Activated T-cell treated with anti-CD3 and anti-CD28 coated beads for 24 hours (primary cell): ENCODE measurements at places on chromosomes 4 and X.

GRCh38 chrX:42149281-42149680 is 225.9 kb upstream of the CASK start:
- no peak for DNase-seq

- DNase-seq, result no peak
These were observed 1082.2 kb downstream of the C4orf33 start for GRCh38 chr4:130178106-130178505.

DNA sequence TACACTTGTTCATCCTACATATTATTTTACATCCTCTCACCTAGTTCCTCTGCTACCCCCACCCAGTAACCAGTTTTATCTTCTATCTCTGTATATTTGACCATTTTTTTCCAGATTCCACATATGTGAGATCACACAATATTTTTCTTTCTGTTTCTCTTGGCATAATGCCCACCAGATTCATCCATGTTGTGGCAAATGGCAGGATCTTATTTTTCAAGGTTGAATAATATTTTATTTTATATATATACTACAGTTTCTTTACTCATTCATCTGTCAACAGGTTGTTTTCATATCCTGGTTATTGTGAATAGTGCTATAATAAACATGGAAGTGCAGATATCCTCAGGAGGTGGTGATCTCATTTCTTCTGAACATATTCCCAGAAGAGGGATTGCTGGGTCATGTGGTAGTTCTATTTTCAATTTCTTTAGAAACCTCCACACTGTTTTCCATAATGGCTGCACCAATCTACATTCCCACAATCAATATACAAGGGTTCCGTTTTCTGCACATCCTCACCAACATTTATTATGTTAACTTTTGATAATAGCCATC is 48.2 kb downstream of the THAP9 start:
- DNase-seq, result no peak

DNA sequence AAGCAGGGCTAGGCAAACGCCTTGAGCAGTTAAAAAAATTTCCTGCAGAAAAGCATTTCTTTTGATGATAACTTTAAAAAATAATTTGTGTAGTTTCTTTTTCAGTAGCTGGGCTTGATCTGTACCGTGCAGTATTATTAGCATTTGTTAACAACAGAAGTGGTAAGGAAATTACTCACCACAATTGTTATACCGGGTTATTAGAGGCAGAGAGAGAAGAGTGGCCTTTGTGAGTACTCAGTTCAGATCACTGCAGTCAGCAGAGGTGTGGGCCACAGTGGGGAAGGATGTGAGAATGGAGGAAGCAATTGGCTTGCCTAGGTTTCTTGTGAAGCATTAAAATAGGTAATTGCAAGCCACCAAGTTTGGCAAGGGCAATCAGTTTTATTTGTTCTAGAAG is 14.3 kb upstream of the IL21 start:
- DNase-seq, result no peak

DNA sequence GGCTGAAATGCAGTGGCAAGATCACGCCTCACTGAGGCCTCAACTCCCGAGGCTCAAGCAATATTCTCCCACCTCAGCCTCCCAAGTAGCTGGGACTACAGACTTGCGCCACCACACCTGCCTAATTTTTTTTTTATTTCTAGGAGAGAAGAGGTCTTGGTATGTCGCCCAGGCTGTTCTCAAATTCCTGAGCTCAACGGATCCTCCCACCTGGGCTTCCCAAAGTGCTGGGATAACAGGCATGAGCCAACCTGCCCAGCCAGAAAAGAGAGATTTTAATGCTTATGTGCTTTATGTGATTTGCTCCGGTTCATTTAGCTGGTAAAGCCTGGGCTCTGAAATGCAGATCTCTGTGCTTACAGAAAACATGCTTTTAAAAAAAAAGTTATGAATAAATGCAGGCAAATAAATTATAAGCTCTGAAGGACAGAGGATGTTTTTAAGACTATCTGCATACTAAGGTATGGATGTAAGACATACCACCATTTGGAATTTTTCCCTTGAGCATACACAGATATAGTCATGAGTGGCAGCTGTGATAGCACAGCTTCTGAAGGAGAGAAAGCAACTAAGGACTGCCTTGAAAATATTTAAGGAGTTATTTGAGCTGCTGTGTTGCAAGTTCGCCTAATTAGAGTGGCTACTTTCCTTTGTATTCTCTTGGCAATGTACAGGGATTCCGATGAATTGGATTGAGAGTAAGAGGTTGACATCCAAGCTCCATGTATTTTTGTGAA is 13.8 kb downstream of the GUCY1B1 start:
- DNase-seq, result no peak

GRCh38 chr4:13701937-13702446 is 74.5 kb upstream of the BOD1L1 start:
- DNase-seq, result no peak

GRCh38 chr4:188691811-188692210 is 552.6 kb downstream of the TRIML1 start:
- no peak for DNase-seq

DNA sequence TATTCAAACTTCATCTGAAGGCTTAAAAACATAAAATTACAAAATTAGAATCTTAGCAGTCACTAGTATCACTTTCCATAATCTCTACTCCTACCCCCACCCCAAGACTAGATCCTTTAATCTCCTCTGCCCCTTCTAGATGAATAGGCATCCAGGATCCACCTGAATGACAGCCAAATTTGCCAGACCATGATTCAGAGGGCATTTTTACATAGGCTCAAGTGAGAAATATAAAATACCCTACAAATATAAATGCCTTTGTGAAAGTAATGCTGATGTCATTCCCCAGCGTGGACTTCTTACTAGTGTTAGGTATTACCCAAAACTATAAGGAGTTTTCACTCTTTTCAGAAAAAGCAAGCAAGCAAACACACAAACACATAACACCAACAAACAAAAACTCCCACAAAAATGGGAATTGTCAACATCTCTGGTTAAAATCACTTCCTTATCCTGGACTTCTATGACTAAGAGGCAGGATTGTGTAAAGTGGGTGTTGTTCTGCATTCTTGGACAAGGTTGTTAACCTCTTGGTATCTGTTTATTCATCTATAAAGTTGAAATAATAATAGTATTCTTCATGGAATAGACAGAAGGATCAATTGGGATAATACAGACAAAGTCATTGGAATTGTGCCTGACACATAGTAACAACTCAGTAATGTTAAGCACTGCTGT is 51.3 kb upstream of the TMPRSS11F start:
- no peak for DNase-seq

- DNase-seq, result no peak
These were observed 285.5 kb upstream of the ANKRD50 start for GRCh38 chr4:124997991-124998390.

GRCh38 chr4:106132045-106132444 is 184.0 kb downstream of the TBCK start:
- no peak for DNase-seq

GRCh38 chr4:131001371-131001770 is 1905.4 kb downstream of the C4orf33 start:
- no peak for DNase-seq

- DNase-seq, result no peak
These were observed 592.0 kb downstream of the IQCM start for GRCh38 chr4:149223659-149224058.

- DNase-seq, result no peak
These were observed 377.9 kb downstream of the FAM133A start for GRCh38 chrX:94051926-94052325.

DNA sequence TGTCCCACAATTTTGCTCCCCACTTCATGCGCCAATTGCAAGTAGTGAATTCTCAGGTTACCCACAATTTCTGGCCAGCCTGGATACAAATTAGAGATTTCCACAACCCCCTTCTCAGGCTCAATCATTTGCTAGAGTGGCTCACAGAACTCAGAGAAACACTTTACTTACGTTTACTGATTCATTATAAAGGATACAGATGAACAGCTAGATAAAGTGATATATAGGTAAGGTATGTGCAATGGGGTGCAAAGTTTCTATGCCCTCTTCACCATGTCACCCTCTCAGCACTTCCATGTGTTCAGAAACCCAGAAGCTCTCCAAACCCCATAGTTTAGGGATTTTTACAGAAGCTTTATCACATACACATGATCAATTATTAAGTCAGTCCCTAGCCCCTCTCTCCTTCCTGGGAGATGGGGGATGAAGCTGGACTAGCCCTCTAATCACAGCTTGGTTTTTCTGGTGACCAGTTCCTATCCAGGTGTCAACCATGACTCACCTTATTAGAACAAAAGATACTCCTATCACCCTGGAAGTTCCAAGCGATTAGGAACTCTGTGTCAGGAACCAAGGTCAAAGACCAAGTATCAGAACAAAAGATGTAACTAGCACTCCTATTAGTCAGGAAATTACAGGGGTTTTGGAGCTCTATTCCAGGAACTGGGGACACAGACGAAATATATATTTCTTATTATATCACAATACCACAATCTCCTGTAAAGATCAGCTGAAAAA is 33.5 kb upstream of the PRRG1 start:
- DNase-seq, result no peak

GRCh38 chr4:183073838-183074145 is 25.3 kb upstream of the WWC2 start:
- no peak for DNase-seq

DNA sequence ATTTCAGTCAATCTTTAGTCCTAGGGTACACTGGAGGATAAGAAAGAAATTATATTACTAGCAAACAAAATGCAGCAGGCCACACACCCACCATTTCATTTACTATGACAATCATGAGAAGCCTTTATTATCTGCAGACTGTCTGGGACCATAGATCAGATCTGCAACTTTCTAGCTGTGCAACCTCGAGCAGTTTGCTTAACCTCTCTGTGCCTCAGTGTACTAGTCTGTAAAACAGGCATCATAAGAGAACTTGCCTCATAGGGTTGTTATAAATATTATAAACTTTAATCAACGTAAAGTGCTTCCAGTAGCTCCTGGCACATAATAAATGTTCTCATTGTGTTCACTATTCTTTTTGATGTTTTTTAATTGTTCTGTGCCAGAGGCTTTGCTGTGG is 128.2 kb upstream of the C1QTNF7 start:
- no peak for DNase-seq

GRCh38 chr4:38858097-38858420 is 1.4 kb upstream of the TLR6 start:
- DNase-seq, result no peak

DNA sequence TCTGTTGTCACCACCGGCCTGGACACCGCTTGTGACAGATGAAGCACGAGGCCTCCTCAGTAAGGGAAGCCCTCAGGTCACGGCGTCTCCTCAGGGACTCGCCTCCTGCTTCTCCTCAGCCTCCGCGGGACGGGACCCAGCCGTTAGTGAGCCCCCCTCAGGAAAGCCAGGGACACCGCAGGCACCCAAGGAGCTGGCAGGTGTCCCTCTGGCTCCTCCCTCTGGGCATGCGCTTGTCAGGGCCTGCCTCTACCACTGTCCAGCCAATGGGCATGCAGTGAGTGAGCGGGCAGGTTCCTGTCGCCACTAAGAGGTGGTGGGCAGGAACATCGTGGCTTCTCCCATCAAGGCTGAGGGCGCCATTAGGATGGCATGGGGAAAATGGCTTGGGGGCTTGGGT is 23.5 kb upstream of the CT55 start:
- DNase-seq, result no peak

DNA sequence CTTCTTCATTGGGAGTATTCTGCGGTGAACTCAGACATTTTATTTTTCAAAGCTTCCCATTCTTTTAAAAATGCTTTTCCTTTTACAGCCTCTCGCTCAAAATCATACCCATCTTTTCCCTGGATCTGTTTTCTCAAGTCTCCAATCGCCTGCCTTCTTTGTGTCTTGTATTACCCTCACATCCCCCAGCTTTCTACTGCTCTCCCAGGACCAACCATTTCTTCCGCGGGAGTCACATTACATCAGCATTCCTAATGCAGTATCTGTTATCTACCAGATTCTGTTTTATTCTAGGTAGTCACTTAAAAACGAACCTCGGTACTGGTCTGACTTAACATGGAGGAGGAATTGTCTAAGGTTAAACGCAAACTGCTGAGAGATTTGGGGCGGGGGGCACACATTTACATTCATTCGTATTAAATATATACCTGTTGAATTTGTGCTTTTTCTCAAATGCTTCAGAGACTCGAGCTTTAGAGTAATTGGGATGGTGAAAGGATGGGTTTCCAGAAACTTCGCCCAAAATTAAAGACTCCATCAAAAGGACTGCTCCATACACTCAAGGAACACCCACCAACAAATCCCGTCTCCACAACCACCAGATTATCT is 493 bp upstream of the UCHL1 start:
- no peak for DNase-seq

DNA sequence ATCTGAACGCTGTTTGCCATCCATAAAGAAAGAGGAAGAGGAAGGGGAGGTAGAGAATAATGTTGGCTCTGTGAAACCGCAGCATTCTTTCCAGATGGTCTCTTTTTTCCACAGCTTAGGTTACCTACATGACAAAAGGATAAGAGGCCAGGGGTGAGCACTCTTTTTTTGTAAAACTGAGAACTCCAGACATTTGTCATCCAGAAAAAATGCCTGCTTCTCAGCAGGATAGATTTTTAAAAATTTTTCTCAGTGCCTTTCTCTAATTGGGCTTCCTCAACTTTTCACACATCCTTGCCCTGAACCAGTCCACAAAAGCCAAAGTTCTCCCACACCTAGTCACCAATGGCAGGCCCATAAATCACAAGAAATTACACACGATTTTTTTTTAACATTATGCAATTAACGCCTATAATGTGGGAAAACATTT is 158.1 kb upstream of the TENM3 start:
- no peak for DNase-seq

GRCh38 chr4:30262379-30262778 is 457.8 kb upstream of the PCDH7 start:
- DNase-seq, result no peak

GRCh38 chrX:10040961-10041360 is 73.8 kb downstream of the CLDN34 start:
- DNase-seq, result no peak

DNA sequence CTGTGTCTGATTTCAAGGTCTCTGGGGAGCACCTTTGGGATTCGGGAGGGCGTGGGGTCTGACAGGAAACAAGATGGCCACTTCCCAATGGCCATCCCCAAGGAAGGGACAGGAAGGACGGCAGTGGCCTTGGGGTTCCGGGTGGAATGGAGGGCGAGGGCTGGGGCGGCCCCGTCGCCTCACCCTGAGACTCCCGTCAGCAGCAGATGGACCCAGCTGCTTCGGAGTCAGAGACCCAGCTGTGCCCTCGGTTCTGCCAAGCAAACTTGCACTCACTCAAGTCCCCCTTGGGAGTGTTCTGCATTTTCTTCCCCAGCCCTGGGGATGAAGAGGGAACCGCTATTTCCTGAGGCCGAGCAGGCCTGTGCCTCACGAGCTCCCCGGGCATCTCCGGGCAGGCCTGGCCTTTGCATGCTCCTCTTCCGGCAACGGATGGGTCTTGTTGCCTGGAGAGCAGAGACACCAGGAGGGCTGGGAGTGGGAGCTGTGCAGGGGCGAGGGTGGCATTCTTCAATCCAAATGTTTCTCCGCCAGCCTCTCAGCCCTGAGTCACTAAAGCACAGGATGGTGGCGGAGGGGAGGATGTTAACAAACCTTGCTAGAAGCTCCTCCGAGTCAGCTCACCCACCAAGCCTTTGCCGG is 6.8 kb upstream of the DUSP9 start:
- no peak for DNase-seq
